ENCODE measurements at places on chromosomes 3 and 15.

GRCh38 chr3:126291061-126291460, 66.1 kb downstream of the KLF15 start:
- no peak for DNase-seq

DNA sequence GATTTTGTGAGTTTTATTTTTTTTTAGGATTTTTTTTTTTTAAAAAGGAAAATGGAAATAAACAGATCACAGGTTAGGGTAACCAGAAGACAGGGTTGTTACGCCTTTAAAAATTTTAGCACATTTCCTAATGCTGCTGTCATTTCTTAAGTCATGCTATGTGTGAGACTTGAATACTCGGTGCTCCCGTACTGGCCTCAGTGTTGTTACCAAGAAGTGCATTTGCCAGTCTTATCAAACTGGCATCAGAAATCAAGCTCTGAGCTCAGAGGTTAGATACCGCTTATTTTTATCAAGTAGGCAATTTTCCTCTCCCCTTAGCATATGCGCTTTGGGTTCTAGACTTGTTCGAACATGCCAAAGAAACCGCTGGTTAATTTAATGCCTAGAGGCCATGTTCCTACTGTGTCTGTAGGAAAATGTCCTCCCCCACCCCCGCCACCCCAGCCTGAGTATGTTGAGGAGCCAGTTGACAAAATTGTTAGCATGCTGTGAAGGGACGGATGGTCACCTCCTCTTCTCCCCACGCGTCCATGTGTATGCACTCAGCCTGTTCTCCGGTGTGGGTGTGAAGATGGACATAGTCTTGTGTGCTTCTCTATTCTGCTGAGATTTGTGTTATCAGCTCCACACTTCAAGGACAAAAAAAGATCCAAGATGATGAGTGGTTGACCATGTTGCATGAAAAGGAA, 88.9 kb downstream of the ITPR1 start:
- DNase-seq, result no peak

DNA sequence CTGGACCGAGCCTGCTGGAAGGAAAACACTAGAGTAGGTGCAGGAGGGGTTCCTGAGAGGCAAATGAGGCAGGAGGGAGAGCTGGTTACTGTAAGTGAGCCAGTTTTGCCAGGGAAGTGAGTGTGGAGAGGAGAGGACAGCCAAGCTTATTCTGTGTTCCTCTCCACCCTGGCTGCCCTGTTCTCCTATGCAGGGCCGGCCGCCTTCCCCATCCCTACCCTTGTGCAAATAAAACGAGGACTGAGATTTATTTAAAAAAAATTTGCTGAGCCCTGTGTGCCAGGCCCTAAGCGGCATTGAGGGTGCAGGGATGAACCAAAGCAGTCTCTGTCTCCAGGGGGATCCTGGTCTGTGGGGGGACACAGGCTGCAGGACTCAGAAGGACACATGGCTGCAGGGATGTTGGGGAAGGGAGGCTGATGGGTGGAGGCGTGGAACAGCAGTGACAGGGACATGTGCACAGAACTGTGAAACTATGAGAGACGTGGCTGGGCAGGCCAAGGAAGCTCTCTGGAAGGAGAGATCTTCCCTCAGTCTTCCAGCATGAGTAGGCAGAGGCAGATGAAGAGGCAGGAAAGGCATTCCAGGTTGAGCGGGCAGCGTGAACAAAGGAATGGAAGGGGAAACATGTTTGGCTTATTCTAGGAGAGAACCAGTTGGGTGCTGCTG, 12.1 kb downstream of the CORO2B start:
- DNase-seq, result no peak

DNA sequence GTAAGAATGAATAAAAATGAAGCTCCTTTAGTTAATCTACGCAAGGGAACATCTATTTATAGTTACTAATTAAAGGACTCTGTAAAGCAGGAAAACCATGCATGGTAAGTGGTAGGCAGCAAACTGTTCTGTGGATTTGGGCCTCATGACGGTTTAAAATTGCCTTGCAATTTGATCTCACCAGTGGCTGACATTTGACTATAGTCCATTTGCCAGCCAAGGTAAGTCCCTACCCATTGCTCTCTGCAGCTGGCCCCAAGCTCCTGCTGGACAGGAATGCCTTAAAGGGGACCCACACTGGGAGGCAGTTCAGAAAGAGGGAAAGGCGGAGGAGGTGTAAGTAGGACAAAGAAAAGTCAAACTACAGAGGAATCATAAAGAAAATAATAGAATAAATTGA, 203.3 kb downstream of the PLCL2 start:
- no peak for DNase-seq

DNA sequence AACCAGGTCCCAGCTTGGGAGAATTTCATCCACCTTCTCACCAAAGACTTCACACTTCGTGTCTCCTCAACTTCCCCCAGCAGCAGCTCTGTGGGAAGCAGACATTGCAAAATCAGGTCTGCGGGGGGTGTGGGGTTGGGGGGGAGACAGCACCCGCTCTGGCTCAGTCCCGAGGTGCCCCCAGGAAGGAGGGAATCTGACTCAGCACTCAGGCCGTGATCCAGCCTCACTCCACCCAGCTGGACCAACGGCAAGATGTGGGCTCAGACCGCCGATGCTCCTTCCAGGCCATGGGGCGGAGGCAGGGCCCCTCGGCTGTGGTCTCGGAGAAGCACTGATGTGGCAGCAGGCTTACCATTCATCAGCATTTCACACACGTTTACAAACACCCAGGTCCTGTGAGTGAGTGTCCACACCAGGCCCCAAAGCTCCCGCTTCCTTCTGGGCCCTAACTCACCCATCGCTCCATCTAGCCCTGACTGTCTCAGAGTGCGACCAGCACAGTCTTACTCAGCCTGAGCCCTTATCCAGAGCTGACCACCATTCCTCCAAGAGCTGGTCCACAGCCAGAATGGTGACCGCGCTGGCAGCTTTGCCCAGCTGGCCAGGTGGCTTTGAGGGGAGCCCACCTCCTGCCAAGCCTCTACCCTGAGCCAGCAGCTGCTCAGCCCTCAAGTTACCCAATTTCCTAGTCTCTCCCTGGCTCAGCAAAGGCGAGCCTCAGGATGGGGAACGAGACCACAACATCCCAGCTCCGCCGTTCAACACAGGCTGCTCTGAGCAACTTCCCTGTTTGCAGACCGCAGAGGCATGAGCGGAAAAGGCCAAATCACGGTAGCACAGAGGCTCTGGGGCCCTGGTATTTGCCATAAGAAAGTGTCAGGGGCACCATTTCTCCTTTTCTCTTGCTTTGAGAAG, 3.3 kb downstream of the STAB1 start:
- DNase-seq, result peak; percentile 68

GRCh38 chr15:68211656-68212320, 6.7 kb upstream of the CALML4 start:
- no peak for DNase-seq

- DNase-seq, result peak; percentile 55
These were observed 26.1 kb downstream of the TBC1D21 start for GRCh38 chr15:73899197-73900094.

GRCh38 chr3:128767094-128767750, 41.2 kb downstream of the RAB7A start:
- DNase-seq, result no peak

DNA sequence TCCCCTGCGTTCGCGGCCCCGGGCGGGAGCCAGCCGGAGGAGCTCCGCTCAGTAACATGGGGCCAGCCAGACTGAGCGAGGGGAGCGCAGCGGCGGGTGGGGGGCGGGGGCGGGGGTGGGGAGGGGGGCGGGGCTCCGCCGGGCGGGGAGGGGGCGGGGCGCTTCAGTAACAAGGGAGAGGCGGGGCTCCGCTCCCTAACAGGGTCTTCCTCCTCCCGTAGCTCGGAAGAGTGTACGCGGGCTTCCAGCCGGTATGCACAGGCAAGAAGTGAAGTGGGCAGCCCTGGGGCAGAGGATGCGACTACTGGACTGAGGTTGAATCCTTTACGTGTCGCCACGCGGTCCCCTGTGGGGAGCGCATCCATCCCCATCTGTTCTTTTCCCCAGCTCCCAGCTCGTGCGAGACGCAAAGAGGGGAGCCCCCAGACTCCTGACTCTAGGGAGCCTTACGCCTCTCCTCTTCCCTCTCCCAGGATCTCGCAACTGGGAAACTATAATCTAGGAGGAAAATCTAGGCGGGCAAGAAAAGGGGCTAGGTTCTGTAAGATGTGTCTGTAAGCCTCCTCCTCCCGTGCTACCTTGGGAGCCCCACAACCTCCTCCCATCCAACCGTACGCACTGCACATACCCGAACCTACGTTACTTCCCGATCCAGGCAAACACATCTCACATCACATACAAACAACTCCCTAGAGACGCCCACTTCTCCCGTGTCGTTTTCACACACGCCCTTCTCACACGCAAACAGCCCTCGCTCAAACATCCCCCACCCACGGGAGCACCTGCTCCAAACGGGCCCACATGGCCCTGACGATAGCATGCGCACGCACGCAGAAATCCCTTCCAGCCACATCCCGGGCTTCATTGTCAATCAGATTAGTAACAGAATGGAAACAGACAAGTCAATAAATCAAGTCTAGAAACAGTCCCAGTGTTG, at the start of gene SHF:
TSS of gene SHF (minus strand) at position 73 of the 937 bp plus-strand sequence. CDS start at position 58, 15 bp downstream.
- peak; percentile 28 for DNase-seq

DNA sequence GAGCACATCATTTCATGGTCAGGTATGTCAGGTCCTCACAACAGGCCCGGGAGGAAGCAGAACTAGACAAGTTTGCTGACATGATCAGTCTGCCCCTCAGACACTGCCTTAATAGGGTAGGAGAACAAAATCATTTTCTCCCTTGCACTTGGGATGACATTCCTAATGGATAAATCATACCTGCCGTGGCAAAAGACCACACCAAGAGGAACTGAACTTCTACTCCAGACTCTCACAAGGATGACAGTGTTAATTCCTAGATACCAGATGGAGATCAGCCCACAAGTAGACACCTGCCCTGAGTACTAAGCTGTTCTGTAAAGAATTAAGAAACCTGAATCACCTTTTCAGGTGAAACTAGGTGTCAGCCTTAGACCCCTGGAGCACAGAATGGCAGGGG, 19.5 kb downstream of the SIAH2 start:
- DNase-seq, result no peak

DNA sequence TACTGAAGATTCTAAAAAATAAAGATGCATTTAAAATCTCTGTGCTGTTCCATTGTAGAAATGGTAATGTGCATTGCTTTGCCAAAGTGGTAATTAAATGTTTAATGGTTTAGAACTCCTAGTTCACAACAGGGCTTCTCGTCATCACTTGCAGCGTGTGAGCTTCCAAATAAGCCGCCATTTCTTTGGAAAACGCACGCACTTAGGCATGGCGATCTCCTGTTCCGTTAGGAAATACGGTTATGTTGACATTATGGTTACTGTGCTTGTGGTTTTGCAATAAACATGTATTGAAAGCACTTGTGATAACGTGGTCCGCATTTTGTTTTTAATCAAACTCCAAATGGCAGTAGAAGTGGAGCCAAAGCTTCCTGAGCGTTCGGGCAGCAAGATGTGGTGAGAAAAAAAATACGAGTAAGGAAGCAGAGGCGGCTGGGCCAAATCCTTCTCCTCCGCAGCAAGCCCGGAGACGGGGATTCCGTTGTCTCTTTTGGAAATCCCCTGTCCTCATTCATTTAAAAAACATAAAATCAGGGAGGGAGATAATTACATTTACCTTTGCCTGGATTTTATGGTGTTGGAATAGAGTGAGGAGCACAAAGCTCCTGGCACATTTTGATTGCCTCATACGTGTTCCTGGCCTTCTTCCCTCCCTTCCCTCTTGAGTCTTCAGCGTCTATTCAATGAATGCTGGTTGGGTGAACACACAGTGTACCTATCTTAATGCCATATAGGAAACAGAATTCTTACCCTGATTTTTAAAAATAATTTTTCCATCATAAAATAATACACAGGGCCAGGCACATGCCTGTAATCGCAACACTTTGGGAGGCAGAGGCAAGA, 97.5 kb downstream of the SLC49A4 start:
- DNase-seq, result no peak

All from astrocyte of the spinal cord (primary cell).